ENCODE measurements at places on chromosomes 1 and 21.

GRCh38 chr1:245552331-245552730, 397.5 kb downstream of the KIF26B start:
- no peak for DNase-seq

DNA sequence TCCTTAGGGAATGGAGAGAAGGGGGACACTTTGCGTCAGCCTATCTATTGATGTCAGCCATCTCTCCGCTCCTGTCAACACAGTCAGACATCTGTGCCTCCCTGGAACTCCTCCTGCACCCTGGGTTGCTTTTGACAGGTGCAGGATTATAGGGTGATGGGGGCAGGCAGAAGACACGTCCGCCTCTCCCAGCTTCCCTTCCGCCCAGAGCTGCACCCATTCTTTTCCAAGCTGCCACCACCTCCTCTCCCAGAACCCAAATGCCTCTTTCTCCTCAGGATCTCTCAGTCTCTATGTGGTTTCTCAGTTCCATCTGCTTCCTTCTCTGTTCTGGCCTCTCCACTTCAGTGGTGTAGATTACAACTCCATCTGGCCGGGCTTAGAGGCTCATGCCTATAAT, 17.1 kb upstream of the KIF1B start:
- DNase-seq, result no peak

DNA sequence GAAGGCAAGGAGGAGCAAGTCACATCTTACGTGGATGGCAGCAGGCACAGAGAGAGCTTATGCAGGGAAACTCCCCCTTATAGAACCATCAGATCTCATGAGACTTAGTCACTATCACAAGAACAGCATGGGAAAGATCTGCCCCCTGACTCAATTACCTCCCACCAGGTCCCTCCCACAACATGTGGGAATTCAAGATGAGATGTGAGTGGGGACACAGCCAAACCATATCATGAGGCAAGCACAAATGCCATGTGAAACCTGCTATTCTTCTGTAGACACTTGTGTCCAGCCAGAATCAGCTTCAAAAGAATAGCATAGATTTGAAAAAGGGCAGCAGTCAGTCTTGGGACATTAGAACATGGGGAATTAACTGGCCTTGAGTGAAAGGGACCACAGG, 32.2 kb upstream of the UBE2U start:
- no peak for DNase-seq

DNA sequence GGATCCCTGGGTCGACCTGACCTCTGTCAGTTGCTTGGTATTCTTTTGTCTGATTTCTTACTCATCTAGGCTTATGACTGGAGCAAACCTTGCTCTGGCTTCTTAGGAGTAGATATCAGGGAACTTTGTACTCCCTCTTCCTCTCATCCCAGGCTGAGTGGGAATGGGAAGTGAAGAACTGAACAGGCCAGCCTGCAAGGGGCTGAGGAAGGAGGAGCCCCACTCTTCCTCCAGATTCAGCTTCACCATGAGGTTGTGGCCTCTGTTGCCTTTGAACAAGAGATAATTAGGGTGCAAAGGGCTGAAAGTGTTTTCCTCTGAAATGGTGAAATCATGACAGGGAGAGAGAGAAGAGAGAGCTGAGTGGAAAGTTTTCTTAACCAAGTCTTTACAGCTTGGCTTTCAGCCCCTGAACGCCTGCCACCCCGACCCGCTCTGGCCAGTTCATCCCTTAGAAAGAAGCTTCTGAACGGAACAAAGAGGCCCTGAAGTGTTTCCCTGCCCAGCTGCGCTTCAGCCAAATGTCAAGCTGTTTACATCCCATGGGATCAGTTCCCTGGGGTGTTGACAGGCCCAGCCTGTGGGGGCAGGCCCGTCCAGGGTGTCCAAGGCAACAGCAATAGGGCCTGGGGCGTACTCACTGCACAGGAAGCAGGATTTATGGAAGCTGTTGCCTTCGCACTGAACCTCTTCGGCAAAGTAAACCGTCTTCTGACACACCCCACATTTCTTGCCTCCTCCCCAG, 11.2 kb downstream of the CSRP1 start:
- no peak for DNase-seq

DNA sequence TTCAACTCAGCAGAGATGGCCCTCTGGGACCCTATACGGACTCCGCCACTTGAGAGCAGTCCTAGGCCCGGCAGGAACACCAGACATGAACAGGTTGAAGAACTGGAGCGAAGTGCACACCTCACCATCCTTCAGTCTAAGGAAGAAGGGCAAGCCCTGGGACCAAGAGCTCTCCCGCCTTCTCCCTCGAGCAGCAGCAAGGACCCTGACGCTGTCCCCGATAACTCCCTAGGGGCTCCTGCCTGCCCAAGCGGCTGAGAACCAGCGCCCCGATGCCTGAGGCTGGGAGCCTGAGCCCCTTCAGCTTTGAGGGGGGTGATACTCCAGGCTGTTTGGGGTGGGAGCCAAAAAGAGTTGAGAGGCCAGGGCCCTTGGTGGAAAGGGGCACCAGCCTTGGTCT, 10.2 kb downstream of the TMEM81 start:
- DNase-seq, result no peak

GRCh38 chr21:36642777-36643176, 56.1 kb upstream of the SIM2 start:
- DNase-seq, result no peak

DNA sequence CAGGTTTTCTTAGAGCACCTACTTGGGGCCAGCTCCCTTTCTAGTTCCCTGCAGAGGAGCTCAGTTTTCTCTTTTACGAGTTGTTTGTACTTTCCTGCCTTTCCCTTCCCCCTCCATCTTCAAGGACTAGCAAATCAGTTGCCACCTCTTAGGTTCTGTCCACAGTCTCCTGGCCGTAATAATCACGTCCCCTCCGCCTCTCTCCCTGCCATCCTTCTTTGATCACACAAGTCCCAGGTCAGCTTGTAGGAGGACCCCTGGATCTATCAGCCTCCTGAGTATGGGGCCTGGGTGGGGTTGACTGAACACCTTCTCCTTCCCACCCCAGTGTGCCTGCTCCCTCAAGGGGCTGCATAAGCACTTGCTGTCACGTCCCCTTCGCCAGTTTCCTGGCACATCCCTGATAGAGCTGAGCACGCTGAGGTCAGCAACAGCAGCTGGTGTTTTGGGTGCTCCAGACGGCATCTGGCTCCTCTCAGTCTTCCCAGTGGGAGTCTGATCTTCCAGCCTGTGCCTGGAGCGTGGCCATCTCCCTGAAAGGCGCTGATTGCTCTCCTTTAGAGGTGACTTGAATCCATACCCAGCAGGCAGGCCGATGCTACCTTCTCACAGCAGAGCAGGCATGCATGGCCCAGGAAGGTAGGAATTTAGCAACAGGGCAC, 216.1 kb upstream of the TMEM51 start:
- DNase-seq, result no peak

DNA sequence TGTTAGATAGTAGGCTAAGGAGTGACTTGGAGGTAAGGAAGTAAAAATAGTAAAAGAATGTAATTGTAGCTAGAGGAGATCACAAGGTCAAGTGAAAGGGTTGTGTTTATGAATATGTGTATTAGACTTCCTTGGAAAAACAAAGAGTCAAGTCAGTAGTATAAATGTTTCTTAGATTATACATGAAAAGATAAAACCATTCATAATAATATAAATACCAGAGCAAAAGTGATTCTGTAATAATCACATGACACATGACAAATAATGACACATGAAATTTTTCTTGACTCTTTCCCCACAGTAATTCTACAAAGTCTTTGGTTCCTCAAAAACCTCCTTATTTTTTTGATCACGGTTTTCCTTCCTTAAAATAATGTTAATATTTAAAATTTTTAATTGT, 56.4 kb downstream of the IVNS1ABP start:
- DNase-seq, result no peak

DNA sequence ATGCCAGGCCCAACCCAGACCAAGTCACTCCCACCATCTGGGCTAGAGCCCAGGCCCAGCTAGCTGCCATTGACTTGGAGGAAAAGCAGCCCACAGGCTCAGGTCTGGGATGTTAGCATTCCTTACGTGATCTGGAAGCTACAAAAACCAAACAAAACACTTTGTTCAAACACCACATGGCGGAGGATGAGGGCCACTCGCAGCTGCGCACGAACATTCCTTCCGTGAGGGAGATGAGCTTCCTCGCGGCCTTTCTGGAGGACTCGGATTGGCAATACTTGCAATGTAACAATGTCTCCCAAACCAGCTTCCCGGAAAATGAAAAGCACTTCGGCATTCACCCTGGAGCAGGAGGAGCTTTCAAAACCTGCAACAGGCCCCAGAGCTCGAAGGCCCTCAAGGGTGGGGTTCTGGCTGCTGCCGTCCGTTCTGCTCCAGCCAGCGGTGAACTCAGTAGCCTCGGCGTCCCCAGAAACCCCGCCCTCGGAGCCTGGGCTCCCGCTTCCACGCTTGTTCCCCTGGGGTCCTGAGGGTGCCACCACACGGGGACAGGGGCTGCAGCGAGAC, 40.5 kb downstream of the COL6A1 start:
- DNase-seq, result no peak

GRCh38 chr1:29112705-29113412, 10.8 kb downstream of the TMEM200B start:
- no peak for DNase-seq

DNA sequence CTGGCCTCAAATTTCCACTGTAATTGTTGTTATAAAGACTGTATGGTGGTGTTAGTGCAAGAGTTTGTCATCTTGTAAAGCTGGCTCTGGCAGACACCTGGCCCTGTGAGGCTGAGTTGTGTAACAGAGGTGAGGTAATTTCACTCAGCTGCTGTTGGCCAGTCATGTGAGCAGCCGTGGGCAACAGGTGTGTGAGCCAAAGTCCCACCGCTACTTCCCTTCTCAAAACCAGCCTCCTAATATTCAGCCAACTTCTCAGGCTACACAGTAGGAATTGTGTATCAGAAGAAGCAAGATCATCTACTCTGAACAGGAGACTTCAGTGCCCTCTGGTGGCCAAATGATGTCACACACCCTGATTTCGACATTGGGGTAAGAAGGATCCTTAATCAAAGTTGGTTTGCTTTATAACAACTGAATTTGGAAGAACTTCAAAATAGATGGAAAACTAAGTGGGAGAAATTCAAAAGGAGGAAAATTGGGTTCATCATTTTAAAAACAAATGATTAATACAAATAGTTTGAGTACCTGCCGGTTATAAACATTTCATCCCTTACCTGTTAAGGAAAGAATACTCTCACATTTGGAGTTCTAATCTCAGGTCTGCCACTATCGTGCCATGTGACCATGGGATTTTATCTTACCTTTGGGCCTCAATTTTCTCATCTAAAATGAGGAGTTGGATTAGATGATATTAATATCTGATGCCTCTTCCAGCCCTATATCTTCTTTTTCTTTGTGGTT, 2.6 kb upstream of the CREG1 start:
- peak; percentile 36 for DNase-seq

DNA sequence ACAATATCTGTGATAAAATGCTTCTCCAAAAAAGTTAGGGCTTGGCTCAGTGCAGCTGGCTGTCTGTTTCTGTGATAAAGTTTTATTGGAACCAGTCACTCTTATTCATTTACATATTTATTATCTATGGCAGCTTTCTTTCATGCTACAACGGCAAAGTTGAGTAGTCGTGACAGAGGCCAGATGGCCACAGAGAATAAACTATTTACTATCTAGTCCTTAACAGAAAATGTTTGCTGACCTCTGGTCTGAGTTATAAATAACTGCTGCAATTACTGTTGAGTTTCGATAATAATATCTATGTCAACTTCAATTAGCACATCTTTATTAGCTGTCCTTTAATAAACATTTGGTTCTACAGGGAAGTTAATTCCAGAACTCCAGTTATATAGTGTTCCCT, 180.2 kb upstream of the RUNX1 start:
- no peak for DNase-seq

DNA sequence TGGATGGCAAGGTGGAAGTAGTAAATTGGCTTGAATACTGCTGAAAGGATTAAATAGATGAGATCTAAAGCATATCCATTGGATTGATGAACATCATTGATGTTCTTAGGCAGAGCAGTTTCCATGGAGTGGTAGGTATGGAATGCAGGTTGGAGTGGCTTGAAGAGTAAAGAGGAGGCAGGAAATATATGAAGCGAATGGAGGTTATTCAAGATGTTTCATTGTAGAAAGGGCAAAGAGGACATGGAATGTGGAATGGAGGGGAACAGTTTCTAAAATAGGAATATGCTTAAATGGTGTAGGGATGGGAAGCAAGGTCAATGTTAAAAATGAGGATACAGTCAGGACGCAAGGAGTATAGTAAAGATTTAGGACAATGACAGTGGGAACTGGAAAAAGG, 6.1 kb downstream of the OSBPL9 start:
- DNase-seq, result no peak

DNA sequence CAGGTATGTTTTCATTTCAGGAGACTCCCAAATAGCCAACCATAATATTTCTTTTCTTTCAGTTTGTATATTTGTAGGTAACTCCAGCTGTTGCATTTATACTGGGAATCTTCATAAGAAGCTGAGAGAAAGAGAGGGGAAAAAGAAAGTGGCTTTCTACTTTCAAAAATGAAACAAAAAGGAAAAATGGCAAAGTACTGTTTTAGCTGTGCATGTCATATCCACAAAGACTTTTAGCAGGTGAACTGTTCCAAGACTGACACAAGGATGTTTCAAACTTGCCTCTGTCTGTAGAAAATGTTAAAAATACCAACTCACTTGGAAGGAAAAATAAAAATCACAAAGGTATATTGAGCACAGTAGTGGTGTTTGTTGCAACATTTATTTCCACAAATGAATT, 41.9 kb upstream of the CACYBP start:
- no peak for DNase-seq

DNA sequence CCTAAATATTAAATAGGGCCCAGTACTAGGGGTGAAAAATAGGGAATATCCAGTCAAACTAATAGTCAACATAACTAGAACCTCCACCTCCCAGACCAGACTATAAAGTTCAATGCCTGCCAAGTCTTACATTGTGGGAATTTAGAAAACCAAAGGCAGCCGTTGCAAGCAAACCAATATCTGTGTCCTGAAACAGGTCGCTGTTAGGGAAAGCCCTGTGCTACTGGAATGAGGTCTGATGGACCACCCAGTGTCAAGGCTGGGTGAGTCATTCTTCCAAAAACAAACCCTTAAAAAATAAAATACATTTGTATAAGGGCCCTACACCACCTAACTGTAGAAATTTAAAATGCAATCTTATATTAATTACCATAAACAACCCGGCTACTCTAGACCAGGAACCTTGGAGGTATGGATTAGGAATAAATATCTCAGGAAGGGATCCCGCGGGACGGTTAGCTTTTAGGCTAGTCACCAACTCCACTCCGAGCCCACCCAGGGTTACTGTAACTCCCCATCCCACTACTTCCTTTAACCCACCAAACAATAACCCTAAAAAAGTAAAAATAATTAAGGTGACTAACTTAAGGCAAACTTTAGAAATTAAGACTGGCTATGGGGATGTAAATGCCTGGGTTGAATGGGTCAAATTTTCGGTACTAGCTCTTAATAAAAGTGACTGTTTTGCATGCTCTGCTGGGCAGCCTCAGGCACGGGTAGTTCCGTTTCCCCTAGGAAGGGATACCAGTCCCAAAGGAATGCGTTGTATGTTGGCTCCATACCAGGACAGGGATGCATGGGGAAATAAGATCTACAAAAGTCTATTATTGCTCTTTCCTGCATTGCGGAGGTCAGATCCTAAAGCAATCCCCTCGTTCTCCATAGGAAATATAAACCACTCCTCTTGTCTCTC, 65.4 kb upstream of the TLR5 start:
- DNase-seq, result no peak
